Activated CD4-positive, alpha-beta T cell treated with anti-CD3 and anti-CD28 coated beads for 36 hours (primary cell): ENCODE measurements at places on chromosomes 1 and 21.

DNA sequence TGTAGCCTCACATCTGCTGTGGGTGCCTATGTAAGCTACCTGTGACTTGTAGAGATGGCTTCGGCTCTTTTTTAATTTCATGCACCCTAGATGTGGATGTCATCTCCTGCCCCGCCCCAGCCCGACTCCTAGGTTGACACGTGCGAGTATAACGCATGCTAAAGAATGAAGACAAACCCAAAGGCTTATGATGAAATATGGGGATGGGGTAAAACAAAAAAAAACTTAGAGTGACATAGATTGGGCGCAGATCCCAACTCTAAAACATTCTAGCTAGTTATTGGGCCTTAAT lies 613 bp upstream of the ERO1B start:
- H3K36me3 ChIP-seq, result no peaks in the 10 kb centered on the region
- peak overlapping the region; percentile 70 for H3K27ac ChIP-seq
- H3K27me3 ChIP-seq, result peaks cover 1% of the 10 kb centered on the region
- H3K4me3 ChIP-seq, result peak overlapping the region; percentile 82
- H3K4me1 ChIP-seq, result peaks cover 47% of the 10 kb centered on the region
- peak; percentile 71 for DNase-seq

DNA sequence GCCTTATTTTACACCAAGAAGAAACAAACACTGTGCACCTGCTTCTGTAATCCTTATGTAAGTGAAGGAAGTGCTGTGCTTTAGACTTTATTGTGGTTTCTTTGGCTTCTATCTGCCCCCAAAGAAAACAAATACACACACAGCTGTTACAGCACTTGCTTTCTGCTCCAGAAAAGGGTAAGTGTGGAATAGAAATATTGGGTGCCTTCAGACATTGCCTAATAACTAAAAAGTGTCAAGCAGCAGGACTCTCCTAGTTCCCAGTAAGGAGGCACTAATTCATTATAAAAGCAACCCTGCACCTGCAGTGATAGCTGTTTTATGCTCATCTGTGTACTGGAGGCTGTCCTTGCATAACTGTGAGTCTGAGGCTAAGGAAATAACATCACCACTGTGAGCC lies 23.4 kb upstream of the PRRX1 start:
- DNase-seq, result no peak
- H3K4me3 ChIP-seq, result no peak overlapping the region
- peaks cover 5% of the 10 kb centered on the region for H3K27me3 ChIP-seq
- H3K36me3 ChIP-seq, result no peaks in the 10 kb centered on the region
- no peaks in the 10 kb centered on the region for H3K4me1 ChIP-seq
- no peak overlapping the region for H3K27ac ChIP-seq

DNA sequence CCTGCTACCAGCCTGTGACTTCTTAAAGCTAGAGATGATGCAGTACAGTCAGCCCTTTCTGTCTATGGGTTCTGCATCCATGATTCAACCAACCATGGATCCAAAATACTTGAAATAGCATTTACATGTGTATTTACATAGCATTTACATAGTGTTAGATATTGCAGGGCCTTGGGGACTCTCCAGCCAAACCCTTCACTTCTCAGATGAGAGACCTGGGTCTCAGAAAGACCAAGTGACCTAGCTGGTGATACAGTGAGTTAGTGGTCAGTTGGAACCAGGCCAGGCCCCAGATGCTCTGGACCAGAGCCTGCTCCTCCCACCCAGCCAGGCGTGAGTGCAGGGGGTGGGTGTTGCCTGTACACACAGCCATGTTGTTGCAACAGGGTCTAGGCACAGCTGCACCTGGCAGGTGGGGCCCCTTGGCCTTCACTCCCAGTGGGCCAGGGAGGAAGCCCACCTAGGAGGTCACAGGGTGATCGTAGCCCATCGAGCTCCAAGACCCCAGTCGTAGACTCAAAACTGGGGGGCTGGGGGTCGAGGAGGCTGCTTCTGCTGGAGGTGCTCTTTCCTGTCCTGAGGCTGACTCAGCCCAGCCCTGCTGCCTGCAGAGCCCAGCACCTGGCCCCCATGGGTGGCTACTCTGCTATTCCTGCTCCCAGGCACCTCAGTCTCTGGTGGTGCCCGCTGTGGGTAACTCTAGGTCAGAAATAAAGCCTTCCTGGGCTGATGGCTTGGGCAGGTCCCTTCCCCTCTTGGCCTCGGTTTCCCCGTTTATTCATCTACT lies 7.7 kb downstream of the TMEM61 start:
- H3K4me1 ChIP-seq, result no peaks in the 10 kb centered on the region
- no peaks in the 10 kb centered on the region for H3K36me3 ChIP-seq
- peaks cover 4% of the 10 kb centered on the region for H3K27me3 ChIP-seq
- DNase-seq, result no peak
- H3K27ac ChIP-seq, result no peak overlapping the region

GRCh38 chr1:242788771-242789170 lies 264.3 kb upstream of the PLD5 start:
- no peaks in the 10 kb centered on the region for H3K4me1 ChIP-seq
- H3K27ac ChIP-seq, result no peak overlapping the region
- no peak overlapping the region for H3K4me3 ChIP-seq
- peaks cover 7% of the 10 kb centered on the region for H3K27me3 ChIP-seq
- H3K36me3 ChIP-seq, result no peaks in the 10 kb centered on the region
- no peak for DNase-seq

DNA sequence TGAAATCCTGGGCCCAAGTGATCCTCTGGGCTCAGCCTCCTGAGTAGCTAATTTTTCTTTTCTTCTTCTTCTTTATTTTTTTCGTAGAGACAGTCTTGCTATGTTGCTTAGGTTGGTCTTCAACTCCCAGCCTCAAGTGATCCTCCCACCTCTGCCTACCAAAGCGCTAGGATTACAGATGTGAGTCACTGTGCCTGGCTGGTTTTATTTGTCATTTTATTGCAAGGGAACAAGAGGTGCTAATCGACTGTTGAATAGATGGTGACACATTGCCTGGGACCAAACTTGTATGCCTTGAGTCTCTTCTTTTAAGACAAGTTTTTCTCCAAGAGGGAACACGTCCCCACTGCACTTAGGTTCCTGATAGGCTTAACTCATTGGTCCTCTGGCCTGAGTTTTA lies 20.0 kb upstream of the KLHDC8A start:
- DNase-seq, result no peak
- peaks cover 10% of the 10 kb centered on the region for H3K27me3 ChIP-seq
- H3K4me3 ChIP-seq, result no peak overlapping the region
- no peak overlapping the region for H3K27ac ChIP-seq
- H3K36me3 ChIP-seq, result no peaks in the 10 kb centered on the region

GRCh38 chr1:171654942-171655745 lies 2.7 kb upstream of the MYOC start:
- peaks cover 9% of the 10 kb centered on the region for H3K27me3 ChIP-seq
- no peaks in the 10 kb centered on the region for H3K36me3 ChIP-seq
- peak; percentile 90 for DNase-seq
- H3K27ac ChIP-seq, result no peak overlapping the region
- peaks cover 8% of the 10 kb centered on the region for H3K4me1 ChIP-seq

- no peaks in the 10 kb centered on the region for H3K36me3 ChIP-seq
- no peak overlapping the region for H3K27ac ChIP-seq
- no peak for DNase-seq
- H3K27me3 ChIP-seq, result no peaks in the 10 kb centered on the region
- H3K4me1 ChIP-seq, result peaks cover 15% of the 10 kb centered on the region
- no peak overlapping the region for H3K4me3 ChIP-seq
Observed at GRCh38 chr21:36606287-36606982, 92.5 kb upstream of the SIM2 start.

DNA sequence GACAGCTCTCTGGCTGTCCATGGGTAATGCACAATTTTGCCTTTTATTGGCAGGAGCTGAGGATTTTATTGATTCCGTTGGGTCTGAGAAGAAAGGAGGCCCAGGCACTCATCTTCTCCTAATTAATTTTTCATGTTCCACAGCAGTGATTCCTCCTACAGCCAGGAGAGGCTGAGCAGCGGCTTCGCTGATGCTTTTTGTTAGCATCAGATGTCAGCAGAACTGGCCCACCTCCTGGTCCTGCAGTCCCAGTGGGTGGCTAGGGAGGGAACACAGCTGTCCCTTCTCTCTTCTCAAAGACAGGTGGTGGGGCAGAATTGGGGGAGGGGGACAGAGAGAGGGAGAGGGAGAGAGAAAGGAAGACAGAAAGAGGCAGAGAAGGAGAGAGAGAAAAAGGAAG lies 5.7 kb downstream of the MT1HL1 start:
- no peak overlapping the region for H3K27ac ChIP-seq
- no peaks in the 10 kb centered on the region for H3K36me3 ChIP-seq
- H3K4me3 ChIP-seq, result no peak overlapping the region
- H3K27me3 ChIP-seq, result peaks cover 5% of the 10 kb centered on the region

DNA sequence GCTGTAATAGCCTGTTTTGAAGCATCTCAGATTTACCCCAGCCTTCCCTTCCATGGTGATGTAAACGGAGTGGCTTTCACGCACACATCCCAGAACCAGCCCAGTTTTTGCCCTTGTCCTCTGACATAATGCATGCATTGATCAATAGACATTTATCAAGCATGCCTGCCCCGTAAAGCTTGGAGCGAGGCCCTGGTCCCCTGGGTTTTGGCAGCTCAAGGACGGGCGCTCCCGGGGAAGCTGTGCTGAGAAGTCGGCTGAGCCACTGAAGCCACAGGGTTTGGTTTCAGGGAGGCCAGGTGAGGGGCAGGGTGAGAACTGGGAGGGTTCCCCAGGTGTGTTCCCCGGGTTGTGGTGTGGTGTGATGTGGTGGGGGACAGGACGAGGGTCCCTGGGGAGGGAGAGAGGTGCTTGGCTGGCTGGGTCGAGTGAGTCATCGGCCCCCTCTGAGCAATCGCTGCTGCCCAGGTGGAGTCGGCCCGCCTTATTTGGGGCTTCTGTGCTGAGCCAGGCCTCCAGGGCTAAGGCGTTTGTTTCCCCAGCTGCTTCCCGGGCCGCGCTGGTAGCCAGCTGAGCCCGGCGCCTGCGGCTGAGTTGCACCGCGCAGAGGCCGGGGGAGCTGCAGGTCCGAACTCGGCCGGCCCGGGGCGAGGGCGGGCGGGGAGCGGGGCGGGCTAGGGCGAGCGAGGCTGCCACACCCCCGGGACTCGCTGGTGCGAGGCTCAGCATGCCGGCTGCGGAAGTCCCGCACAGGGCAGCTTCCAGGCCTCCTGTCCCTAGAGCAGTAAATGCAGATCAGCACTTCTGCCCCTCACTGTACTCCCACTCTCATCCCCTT lies 23.6 kb downstream of the ATP2B4 start:
- H3K27ac ChIP-seq, result peak overlapping the region; percentile 89
- no peaks in the 10 kb centered on the region for H3K27me3 ChIP-seq
- H3K4me1 ChIP-seq, result peaks cover 74% of the 10 kb centered on the region
- peak; percentile 81 for DNase-seq

DNA sequence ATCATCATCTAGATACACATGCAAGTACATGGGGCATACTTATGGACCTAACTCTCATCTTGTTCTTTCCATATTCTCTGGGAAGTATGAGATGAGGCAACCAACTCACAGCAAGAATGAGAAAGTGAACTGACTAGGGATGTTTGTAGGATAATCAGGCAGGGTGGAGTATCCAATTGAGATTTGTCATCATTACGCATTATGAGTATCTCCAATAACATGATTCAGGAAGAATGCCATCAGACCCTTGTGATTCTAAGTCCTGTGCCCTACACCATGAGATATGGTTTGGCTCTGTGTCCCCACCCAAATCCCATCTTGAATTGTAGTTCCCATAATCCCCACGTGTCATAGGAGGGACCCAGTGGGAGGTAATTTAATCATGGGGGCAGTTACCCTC lies 154.0 kb downstream of the SLC30A10 start:
- DNase-seq, result no peak
- no peak overlapping the region for H3K27ac ChIP-seq
- no peaks in the 10 kb centered on the region for H3K36me3 ChIP-seq
- H3K4me1 ChIP-seq, result no peaks in the 10 kb centered on the region
- H3K4me3 ChIP-seq, result no peak overlapping the region

GRCh38 chr1:77757066-77757584 lies 2.5 kb downstream of the USP33 start:
- DNase-seq, result no peak
- H3K36me3 ChIP-seq, result no peaks in the 10 kb centered on the region
- no peak overlapping the region for H3K4me3 ChIP-seq
- no peaks in the 10 kb centered on the region for H3K27me3 ChIP-seq

- peak; percentile 68 for DNase-seq
- no peak overlapping the region for H3K4me3 ChIP-seq
- H3K27me3 ChIP-seq, result no peaks in the 10 kb centered on the region
- H3K4me1 ChIP-seq, result peaks cover 20% of the 10 kb centered on the region
- no peak overlapping the region for H3K27ac ChIP-seq
Observed at GRCh38 chr1:1066403-1067283, 7.5 kb downstream of the RNF223 start.

DNA sequence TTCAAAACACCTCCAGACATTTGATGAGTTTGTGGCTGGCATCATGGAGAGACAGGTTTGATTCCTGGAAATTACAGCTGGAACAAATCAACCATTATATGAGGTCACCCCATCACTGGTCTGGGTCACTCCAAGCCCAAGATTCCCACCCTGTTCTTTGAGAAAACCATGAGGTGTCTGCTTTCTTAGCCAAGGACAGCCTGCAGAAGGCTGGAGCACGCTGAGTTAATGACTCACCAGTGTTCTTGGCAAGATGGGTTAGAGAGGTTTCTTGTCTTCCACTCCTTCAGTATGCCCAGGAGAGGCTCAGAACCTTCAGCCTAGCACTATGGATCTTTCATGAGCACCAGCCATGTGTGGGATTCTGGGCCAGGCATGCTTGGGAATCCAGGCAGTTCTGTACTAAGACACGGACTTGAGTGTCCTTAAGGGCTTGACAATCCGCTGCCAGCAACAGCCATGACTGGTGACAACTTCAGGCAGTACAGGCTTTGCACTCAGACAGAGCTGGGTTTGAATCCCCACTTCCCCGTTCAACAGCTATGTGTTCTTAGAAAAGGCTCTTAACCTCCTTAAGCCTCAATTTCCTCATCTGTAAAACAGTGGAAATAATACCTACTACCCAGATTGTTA lies 43.9 kb downstream of the GRHL3 start:
- H3K4me1 ChIP-seq, result peaks cover 14% of the 10 kb centered on the region
- DNase-seq, result no peak
- H3K36me3 ChIP-seq, result no peaks in the 10 kb centered on the region
- no peak overlapping the region for H3K27ac ChIP-seq
- peaks cover 3% of the 10 kb centered on the region for H3K27me3 ChIP-seq
